ENCODE measurements at places on chromosomes 4 and X.

DNA sequence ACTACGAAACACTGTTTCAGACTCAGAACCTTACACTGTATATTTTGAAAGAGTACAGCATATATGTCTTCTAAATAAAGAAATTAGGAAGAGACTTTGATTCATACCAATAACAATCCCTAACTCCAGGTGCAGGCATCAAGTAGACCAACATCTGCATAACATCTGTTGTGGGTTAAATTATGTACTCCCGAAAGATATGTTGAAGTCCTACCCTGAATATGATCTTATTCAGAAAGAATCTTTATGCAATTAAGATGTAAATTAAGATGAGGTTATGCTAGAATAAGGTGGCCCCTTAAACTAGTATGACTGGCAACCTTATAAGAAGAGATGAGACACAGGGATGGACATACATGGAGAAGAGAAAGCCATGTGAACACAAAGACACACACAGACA lies 117.9 kb downstream of the INPP4B start:
- DNase-seq = no peak

- DNase-seq = no peak
These were observed 1270.2 kb upstream of the AGA start for GRCh38 chr4:178712486-178712885.

- no peak for DNase-seq
These were observed 103.6 kb upstream of the ADGRG2 start for GRCh38 chrX:19225909-19226308.

DNA sequence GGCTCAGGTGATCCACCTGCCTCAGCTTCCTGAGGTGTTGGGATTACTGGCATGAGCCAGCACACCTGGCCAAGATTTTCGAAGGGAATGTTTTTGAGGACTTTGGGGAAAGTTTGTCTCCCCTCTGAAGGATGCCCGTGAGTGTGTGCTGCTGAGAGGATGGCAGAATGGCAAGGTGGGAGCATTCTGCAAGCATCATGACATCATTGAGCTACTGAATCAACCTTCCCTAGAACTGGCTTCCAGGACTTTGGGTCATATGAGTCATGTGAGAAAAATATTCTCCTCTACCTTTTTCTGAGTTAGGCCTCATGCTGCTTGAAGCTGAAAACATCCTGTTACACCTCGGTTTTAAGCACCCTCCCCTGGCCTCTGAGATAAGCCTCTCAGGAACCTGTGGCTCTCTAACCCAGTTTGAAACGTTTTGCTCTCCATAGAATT lies 31.0 kb downstream of the TMEM131L start:
- no peak for DNase-seq

DNA sequence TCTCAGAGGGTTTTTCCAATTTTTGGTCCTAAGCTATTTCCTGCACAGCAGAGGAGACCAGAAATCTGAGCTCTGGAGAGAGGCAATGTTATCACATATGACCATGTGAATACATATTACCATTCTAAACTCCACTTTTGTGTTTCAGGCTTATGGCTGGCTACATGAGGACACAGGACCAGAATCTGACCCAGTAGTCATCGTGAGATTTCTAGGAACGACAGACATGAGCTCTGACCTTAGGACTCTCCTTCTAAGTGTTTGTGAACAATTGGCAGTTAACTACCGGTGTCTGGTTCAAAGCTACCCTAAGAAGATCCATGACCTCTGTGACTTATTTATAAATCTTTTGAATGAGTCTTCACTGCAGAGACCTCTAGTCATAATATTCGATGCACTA lies 198.6 kb downstream of the NWD2 start:
- DNase-seq = no peak

- DNase-seq = no peak
These were observed 136.7 kb downstream of the MAGEC2 start for GRCh38 chrX:142068365-142068764.

DNA sequence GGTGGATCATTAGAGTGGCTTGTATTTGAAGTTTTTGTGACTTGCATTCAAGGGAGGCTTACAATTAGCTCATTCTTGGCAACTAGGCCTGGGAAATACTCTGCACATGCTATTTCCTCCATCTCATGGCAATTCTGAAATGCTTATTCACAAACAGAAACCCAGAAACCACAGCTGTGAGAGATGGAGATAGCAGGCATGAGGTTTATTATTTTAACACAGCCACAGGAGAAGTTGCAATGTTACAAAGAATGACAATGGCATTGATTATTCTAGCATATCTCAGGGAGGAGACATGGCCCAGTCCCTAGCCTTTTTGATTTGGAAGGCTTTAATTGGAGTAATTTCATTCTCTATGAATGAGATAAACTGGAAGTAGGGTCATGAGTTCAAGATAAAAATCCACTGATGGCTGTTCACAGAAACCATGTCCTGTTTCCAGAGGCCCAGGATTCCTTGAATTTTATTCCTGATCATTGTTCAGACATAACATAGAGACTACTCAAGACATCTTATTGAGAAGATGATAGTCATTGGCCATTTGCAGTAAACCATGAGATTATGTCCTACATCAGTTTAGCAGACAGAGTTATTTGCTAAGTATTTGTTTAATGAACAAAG lies 123.9 kb downstream of the MID1 start:
- no peak for DNase-seq

- DNase-seq = no peak
These were observed 43.4 kb downstream of the MOB1B start for GRCh38 chr4:70945452-70946055.

DNA sequence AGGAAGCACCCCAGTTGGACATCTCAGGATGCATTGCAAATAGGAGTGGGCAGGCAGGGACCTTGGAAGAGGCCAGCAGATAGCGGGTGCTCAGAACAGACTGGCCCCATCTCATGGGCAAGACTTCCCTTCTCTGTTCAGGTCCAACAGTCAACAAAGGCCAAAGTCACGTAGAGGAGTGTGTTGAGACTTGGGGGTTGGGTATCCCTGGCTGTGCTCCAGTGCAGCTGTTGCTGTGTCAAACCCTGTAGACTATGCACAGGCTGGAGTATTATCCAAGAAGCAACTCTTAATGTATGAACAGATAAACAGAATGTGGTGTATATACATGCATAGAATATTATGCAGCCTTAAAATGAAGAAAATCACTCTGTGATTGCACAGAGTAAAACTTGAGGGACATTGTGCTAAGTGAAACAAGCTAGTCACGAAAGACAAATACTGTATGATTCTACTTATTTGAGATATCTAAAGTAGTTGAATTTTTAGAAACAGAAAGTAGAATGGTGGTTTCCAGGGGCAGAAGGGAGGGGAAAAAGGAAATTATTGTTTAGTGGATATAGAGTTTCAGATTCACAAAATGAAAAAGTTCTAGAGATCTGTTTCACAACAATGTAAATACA lies 192.1 kb upstream of the LCORL start:
- DNase-seq = no peak

DNA sequence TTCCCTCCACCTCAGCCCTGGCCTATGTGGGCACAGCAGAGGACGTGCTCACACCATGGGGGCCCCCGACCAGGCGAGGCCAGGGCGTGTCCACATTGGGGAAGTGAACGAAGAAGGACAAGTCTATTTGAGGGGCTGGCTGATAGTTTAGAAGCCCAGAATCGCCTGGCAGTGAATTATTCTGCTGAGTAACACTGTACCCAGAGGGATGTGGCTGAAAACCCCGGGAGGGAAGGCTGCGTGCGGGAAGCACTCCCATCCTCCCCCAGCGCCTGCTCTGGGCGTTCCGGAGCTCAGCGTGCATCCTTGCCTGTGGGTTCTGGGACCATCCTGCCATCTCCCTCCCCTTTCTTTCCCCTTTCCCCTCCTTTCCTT lies 66.6 kb downstream of the TRMT44 start:
- DNase-seq = no peak

DNA sequence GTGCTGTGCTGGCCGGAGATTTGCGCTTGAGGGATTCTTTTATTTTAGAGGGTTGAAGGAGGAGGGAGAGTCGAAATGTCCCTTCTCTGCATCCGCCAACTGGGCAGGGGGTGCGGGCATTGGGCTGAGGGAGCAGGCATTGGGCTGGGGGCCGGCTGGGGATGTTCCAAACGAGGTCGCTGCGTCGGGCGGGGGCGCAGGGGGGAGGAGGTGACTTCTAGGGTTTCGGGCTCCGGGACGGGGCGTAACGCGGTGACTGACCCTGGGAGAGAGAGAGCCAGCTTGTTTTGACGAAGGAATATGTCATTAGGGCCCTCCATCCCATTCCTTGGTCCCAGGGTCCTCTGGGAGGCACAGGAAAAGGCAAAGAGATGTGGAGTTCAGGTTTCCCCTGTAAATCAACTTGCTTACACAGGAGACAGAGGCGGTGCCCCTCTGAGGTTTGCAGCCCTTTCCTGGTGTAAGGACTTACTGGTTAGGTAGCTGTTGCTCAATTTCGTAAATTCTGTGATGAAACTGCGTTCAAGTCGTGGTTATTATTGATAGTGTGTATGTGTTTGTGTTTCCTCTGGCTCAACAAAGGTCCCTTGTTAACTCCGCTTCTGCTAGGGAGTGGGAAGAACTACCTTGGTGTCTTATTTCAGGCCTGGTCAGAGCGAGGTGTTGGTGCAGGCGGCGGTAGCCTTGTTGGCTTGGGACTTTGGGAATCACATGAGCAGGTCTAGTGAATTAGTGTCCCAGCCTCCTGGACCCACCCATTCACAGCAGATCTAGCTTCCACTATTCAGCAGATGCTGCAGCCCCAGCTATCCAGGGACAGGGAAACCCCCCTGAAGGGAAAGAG lies 716 bp downstream of the FHIP1A start:
- peak; percentile 47 for DNase-seq

DNA sequence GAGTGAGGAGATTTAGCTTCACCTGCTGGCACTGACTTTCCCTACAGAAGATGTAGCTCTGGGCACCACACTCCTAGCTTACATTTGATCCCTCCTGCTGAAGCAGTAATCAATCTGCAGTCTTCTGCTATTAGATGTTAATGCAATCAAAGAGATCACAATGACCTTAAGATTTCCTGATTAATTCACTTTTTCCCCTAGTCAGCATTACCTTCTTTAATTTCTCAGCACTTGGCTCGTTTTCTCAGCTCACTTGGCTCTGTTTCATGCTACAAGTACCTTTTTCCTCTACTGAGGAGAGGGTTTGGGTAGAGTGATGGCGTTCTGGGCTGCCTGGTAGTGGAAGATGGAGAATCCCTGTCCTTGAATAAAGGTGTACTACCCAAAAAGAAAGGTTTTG lies 113.0 kb upstream of the PAK3 start:
- DNase-seq = no peak

DNA sequence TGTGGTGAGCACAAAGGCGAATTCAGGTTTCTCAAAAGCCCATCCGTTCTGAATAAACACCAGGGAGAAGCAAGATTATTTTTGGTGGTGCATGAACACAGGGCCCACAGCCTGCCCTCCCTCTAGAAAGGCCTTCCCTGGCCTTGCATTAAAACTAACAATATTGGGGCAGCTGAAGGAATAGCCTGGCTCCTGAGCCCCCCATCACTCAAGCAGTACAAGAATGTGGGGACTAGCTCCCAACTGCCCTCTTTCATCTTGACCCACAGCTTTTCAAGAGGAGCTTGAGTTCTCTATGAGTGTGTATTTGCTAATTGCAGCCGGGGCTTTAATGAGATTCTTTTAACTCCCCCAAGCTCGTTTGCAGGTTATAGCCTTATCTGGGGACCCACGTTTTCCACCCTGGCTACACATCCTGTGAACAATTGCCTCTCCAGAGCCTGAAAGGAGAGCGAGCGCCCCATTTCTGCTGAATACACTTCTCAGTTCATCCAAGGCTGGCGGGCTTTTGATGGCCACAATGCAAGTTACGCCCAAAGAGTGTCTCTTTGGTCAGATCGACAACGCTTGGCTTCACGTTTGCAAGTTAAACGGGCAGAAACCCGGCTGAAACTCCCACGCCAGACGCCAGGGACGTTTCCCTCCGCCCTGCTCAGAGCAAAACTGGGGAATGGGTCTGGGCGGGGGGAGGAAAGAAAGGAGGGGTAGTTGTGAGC lies 4.7 kb upstream of the GSX2 start:
- no peak for DNase-seq

- DNase-seq = no peak
These were observed 14.4 kb downstream of the ALG13 start for GRCh38 chrX:111695297-111695880.

DNA sequence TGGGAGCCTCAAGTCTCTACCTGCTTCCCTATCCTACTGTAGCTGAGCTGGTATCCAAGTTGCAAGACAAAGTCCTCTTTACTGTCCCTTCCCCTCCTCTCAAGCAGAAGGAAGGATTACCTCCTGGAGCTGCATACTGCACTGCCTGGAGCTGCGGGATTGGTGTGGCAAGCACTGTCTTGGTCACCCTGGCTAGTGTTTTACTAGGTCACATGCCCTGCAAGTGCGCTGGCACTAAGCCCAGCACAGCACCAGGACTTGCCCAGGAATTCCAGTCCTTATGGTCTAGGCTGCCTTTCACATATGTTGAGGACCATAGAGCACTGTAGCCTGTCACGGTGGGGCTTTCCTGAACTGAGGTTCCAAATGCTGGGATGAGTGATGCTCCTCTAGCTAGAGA lies 227.3 kb upstream of the ZC4H2 start:
- DNase-seq = no peak

GRCh38 chr4:23930750-23931488 lies 41.1 kb upstream of the PPARGC1A start:
- DNase-seq = peak; percentile 65

DNA sequence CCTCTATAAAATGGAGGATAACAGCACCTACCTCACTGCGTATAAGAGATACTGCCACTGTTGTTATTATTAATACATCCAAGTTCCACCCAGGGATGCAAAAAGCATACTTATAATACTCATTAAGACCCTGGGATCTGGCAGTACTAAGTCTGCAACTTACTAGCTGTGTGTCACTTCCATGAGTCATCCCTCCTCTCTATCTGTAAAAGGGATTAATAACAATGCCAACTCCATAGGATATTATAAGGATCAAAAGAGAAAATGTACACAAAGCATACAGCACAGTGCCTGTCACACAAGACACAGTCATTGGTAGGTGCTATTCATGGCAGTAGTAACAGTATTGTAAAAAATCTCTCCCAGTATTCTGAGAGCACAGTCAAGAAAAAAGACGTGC lies 216.7 kb downstream of the HS6ST2 start:
- DNase-seq = no peak

- no peak for DNase-seq
These were observed 18.0 kb downstream of the PPEF1 start for GRCh38 chrX:18725310-18725943.

DNA sequence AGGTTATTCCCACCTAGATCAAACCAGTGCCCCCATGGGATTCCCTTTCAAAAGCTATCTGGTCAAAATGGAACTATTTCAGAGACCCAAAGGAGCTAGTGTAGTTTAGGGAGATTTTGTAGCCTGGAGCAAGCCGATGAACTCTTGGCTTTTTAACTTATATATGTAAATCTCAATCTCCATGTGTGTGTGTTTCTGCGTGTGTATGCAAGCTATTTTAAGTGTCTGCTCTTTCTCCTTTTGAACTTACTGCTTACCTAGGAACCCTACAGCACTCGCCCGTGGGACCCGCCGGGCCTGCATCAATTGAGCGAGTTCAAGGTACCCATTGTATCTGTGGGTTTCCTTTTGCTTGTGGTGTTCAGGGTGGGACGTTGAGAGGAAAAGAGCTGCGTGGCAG lies 10.4 kb downstream of the CSTF2 start:
- DNase-seq = no peak
